Endothelial cell of umbilical vein (primary cell): ENCODE measurements at places on chromosomes 12 and 14. TPM values are rescaled to one million over a fixed set of nuclear protein-coding genes. Genes with fewer than 3 reads are reported as not detected.

GRCh38 chr14:25009891-25010290 is 40.1 kb downstream of the STXBP6 start:
- H3K27ac ChIP-seq: no peak overlapping the region
- no peaks in the 10 kb centered on the region for H3K27me3 ChIP-seq

Gene CD163L1
- total RNA-seq: 7.5 and 10.7 TPM in 2 replicates

- H3K4me1 ChIP-seq: no peaks in the 10 kb centered on the region
- no peaks in the 10 kb centered on the region for H3K36me3 ChIP-seq
- H3K27ac ChIP-seq: no peak overlapping the region
- H3K4me3 ChIP-seq: no peak overlapping the region
- peak; percentile 72 for DNase-seq
Measured at GRCh38 chr12:38138225-38139221, 178.1 kb upstream of the ALG10B start.

- no peak for DNase-seq
- no peaks in the 10 kb centered on the region for H3K27me3 ChIP-seq
- H3K36me3 ChIP-seq: peaks cover 73% of the 10 kb centered on the region
- peaks cover 6% of the 10 kb centered on the region for H3K4me1 ChIP-seq
Measured at GRCh38 chr12:124352257-124352656, 57.4 kb downstream of the RFLNA start.

DNA sequence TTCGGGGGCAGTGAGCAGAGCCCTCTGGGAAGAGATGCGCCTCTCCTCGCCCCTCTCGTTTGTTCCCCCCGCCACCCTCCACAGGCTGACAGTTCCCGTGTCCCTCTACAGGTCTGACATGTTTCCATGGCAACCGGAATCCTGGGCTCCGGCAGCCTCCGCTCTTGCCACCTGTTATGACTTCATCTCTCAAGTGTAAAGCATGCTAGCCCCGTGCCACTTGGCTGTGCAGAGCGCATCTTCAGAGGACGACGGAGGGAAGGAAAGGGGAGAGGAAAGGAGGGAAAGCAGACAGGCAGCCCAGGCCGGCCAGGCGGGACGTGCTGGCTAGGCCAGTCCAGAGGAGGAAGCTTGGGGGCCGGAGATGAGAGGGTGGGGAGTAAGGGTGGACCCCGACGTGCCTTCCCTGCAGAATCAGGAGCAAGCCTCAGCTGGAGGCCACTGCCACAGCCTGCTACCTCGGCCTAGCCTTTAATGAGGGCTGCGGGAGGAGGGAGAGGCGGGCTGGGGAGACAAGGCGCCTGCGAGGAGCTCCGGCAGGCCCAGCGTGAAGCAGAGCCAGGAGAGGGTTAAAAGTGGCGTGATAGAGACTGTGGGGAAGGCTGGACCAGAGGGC is 214.3 kb downstream of the DPF3 start:
- DNase-seq: peak; percentile 15
- no peaks in the 10 kb centered on the region for H3K27me3 ChIP-seq
- H3K4me3 ChIP-seq: no peak overlapping the region
- H3K4me1 ChIP-seq: peaks cover 27% of the 10 kb centered on the region
- peak overlapping the region; percentile 94 for H3K27ac ChIP-seq

GRCh38 chr14:47039336-47039735 is 387.8 kb upstream of the RPL10L start:
- no peaks in the 10 kb centered on the region for H3K36me3 ChIP-seq
- H3K27me3 ChIP-seq: no peaks in the 10 kb centered on the region
- DNase-seq: no peak
- H3K27ac ChIP-seq: no peak overlapping the region

GRCh38 chr12:5114436-5114835 is 70.8 kb downstream of the KCNA5 start:
- no peaks in the 10 kb centered on the region for H3K27me3 ChIP-seq
- H3K36me3 ChIP-seq: no peaks in the 10 kb centered on the region
- H3K4me3 ChIP-seq: no peak overlapping the region

Gene CCDC60
- not detected in 2 replicates for total RNA-seq

DNA sequence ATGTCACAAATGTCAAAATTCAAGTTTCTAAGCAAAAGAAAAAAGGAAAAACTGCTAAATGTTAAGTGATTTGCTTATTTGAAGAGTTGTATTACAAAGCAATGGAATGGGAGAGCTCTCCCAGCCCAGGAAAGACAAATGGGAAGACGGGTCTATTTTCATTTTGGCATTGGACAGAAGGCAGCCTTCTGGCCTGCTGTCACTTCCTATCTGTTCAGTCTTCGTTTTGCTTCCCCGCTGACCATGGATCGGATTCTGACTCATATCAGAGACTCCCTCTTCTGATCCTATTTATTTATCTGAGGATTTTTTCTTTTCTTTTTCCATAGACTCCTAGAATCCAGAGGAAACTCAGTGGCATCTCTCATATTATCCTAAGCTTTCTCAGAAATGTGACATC is 634.9 kb downstream of the DIO2 start:
- H3K4me3 ChIP-seq: no peak overlapping the region
- H3K36me3 ChIP-seq: no peaks in the 10 kb centered on the region
- no peak for DNase-seq
- no peak overlapping the region for H3K27ac ChIP-seq

DNA sequence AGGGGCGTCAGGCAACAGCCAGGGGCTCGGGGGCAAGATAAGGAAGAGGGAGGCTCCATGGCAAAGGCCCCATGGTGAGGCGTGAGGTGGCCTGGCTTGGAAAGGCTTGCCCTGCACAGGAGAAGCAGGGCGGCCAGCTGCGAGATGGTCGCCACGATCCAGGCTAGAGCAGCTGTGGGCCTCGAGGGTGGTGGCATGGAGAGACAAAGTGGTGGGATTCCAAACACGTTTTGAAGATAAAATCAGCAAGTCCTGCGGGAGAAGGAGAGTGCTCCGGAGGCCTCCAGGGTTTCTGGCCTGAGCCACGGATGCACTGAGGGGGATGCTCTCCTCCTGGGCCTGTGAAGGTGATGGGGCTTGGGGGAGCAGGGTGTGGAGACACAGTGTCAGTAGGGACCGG is 20.5 kb upstream of the DLK1 start:
- no peaks in the 10 kb centered on the region for H3K27me3 ChIP-seq
- H3K4me3 ChIP-seq: no peak overlapping the region
- peaks cover 2% of the 10 kb centered on the region for H3K4me1 ChIP-seq
- no peaks in the 10 kb centered on the region for H3K36me3 ChIP-seq

GRCh38 chr14:81565441-81566290 is 32.0 kb upstream of the SEL1L start:
- no peak overlapping the region for H3K27ac ChIP-seq
- no peaks in the 10 kb centered on the region for H3K4me1 ChIP-seq
- H3K27me3 ChIP-seq: no peaks in the 10 kb centered on the region
- H3K36me3 ChIP-seq: no peaks in the 10 kb centered on the region

DNA sequence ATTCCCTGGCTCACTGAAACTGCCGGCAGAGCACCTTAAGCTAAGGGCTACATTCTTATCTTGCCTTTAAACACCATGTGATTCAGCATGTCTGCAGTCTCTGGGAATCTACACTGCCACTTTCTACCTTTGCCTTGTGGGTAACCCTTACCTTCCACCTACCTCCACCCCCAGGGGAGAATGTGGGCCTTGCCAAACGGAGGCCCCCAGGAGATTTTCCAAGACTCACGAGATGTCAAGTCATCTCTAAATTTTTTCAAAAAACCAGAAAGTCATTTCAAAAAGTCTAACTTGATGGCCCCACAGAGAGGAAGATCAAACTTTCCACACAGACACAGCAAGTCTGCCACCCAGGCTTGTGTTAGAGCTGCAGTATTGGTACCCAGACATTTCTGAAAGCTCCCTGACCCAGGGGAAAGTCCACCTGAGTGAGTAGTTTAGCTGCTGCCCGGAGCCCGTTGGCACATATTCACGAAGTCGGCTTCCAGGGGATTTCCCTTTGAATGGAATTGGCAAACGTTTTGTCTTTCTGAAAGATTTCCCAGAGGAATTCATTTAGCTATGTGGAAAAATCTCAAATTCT is 4.7 kb upstream of the PSMA6 start:
- no peak overlapping the region for H3K4me3 ChIP-seq
- no peak overlapping the region for H3K27ac ChIP-seq
- peak; percentile 49 for DNase-seq
- H3K27me3 ChIP-seq: no peaks in the 10 kb centered on the region
- no peaks in the 10 kb centered on the region for H3K36me3 ChIP-seq

DNA sequence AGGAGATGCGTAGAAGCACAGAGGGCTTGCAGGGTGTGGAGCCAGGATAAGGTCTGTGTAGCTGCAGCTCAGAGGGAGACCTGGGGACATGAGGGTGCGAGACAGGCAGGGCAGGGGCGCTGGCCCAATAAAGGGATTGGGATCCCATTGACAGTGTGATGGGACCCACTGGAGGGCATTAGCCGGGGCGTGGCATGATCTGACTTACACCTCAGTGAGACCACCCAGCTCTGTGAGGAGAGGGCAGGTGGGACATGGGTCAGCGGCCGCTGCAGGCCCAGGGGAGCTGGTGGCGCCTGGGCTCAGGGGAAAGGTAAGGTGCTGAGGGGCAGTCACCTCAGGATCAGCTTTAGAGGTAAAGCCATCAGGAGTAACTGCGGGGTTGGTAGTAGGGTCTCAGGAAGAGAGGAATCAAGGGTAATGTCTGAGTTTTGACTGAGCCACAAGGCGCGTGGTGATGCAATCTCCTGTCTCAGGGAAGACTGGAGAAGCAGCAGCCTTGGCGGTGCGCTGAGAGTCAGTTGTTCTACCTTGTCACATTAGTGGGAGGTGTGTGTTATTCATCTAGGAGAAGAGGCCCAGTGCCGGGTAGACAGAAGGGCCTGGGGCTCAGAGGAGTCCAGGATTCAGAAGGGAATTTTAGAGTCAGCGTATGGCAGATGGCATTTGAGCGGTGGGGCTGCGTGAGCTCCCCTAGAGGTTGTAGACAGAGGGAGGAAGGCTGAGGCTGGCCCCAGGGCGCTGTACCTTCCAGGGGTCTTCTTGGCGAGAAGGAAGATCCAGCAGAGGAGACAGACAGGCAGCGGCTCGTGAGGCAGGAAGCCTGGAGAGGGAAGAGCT is 30.8 kb upstream of the BDKRB2 start:
- no peaks in the 10 kb centered on the region for H3K36me3 ChIP-seq
- no peak overlapping the region for H3K27ac ChIP-seq
- no peak for DNase-seq
- no peak overlapping the region for H3K4me3 ChIP-seq
- H3K27me3 ChIP-seq: no peaks in the 10 kb centered on the region

DNA sequence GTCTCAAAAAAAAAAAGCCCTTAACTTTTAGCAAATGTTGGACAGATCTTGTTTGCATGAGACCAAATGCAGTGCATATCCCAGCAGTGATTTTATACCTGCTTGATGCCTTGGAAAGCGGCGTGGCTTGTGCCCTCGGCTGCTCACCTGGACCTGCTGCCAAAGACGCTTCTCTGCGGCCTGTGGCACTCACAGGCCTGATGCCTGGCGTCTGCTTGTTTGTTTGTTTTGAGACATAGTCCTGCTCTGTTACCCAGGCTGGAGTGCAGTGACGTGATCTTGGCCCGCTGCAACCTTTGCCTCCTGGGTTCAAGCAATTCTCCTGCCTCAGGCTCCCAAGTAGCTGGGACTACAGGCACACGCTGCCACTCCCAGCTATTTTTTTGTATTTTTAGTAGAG is 5.2 kb downstream of the PGAM5 start:
- H3K27ac ChIP-seq: no peak overlapping the region
- DNase-seq: no peak
- H3K4me1 ChIP-seq: peaks cover 5% of the 10 kb centered on the region

DNA sequence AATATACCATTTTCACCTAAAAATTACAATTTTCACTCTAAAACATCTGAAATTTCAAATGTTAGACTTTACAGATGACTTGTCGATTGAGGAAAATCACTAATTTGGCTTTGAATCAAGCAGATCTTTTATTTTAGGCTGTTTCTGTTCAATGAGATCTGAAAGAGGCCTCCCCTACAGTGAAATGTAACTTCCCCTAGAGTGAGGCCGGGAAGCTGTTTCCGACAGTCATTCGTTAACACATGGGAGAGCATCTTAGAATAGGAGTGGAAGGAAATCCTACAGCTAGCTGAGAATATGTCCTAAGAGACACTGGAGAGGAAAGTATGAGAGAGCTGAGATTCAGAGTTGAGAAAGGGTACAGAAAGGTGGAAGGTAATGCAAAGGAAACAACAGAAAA is 5.7 kb upstream of the C14orf93 start:
- H3K27ac ChIP-seq: no peak overlapping the region
- no peaks in the 10 kb centered on the region for H3K4me1 ChIP-seq
- no peaks in the 10 kb centered on the region for H3K36me3 ChIP-seq
- H3K27me3 ChIP-seq: no peaks in the 10 kb centered on the region

DNA sequence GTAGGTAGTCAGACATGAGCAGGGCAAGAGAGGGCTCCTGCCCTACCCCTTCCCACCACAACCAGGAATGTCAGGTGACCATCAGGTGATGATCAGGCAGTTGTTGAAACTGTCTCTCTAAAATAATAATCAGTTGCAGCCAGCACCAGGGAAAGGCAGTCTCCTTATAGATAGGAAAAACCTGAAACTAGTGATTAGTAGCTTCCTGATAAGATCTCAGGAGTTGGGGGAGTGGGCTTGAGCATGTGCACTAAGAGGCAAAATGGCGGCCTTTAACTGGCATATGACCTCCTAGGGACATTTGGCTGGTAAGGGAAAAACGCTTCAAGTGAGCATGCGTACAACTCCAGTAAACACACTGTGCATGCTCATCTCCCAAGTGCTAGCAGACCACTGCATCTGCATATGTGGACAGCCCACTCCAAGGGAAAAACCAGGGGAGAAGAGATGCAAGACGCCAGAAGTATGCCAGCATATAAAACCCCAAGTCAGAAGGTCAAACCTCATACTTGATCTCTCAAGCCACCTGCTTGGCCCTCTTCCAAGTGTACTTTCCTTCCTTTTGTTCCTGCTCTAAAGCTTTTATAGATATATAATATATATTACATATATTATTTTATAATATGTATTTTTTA is 37.1 kb downstream of the TGFB3 start:
- H3K27ac ChIP-seq: no peak overlapping the region
- H3K36me3 ChIP-seq: peaks cover 3% of the 10 kb centered on the region
- no peaks in the 10 kb centered on the region for H3K4me1 ChIP-seq
- no peaks in the 10 kb centered on the region for H3K27me3 ChIP-seq

Gene VPS37B
- 45.9 and 46.4 TPM in 2 replicates for total RNA-seq

GRCh38 chr12:30827101-30828066 is 72.6 kb upstream of the CAPRIN2 start:
- no peak overlapping the region for H3K27ac ChIP-seq
- no peak for DNase-seq
- H3K27me3 ChIP-seq: peaks cover 22% of the 10 kb centered on the region
- no peak overlapping the region for H3K4me3 ChIP-seq
- H3K36me3 ChIP-seq: no peaks in the 10 kb centered on the region

Gene C14orf180
- not detected in 2 replicates for total RNA-seq

- DNase-seq: no peak
- H3K4me1 ChIP-seq: peaks cover 11% of the 10 kb centered on the region
- no peaks in the 10 kb centered on the region for H3K27me3 ChIP-seq
- no peak overlapping the region for H3K27ac ChIP-seq
Measured at GRCh38 chr14:67245104-67245503, 3.9 kb downstream of the PALS1 start.
